Activated naive CD4-positive, alpha-beta T cell treated with anti-CD3 and anti-CD28 coated beads, Interleukin-2, amount 50 U/mL, for 72 hours (primary cell): ENCODE measurements at places on chromosomes 13 and 19.

DNA sequence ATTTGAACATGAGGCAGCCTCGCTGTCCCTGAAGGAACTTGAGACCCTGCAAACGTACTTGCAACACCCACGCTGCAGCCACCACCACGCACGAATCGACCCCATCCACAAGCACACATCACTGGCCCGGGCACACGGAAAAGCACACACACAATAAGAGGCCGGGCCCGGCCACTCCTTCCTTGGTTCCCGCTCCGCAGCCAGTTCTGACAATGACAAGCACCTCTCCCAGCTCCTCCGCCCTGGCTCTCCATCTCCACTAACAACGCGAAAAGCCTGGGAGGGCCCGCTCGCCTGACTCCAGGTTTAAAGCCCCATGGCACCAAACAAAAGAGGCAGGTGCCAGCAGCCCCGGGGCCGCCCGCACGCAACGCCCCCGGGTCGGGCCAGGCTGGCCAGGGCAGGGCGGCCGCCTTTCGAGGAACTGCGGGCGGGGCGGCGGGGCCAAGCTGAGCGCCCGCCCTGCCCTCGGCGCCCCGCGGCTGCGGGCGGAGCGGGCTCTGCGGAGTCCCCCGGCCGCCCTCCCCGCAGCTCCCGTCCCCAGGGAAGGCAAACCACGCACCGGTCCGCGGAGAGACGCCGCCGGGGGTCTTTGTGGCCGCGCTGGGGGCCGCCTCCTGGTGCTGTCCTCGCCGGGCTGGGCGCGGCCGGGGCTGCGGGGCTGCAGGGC is 495 bp downstream of the DCLK1 start:
- no peak for DNase-seq

GRCh38 chr13:50200569-50200968 is 185.3 kb downstream of the KCNRG start:
- no peak for DNase-seq

- no peak for DNase-seq
Measured at GRCh38 chr13:22235285-22235949, 564.5 kb downstream of the FGF9 start.

GRCh38 chr19:2270157-2270422 is 11.9 kb downstream of the PEAK3 start:
- no peak for DNase-seq

- DNase-seq: no peak
Measured at GRCh38 chr13:29568731-29569130, 26.8 kb downstream of the SLC7A1 start.

GRCh38 chr19:55153652-55154264 is 3.8 kb downstream of the TNNI3 start:
- no peak for DNase-seq

- DNase-seq: peak; percentile 21
Measured at GRCh38 chr13:35157143-35157755, 215.2 kb downstream of the NBEA start.

DNA sequence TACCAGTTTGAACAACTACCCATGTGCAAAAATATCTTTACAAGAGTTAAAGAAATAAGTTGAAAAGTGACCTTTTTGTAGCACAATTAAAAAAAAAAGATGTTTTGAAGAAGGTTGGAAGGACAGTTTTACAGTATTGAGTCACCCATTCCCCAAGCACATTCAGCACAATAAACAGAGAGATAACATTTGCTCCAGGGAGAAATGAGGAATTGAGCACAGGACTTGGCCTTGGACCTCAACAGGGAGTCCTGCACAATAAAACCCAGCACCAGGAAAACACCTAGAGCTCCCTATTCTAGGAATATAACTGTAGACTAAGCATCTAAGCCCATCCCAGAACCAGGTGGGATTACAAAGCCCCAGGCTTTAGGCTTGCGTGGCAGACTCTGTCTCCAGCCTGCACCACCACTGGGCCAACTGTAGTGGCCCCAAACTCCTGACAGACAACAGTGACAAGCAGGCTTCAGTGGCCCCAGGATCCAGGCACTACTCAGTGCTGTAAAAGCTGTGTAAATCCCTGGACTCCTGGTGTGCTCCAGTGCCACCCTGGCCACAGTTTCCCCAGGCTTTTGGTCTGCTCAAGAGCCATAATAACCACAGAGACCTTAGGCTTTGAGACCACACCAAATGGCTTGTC is 857.2 kb downstream of the SLITRK1 start:
- DNase-seq: no peak

DNA sequence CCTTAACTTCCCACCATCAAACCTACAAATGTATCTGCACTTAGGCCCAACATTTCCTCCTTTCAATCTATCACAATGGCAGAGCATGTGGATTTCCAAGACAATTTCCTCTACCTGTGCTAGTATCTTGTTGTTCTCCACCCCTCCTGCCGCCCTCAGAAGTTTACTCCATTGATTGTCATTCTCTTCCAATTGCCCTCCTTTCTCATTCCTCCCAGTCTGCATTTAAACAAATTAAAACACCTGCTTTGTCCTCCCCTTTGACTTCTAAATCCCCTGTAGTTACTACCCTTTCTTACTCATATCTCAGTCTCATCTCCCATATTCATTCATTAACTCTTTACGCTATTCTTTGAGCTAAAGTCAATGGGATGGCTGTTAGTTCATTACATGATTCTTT is 370.6 kb downstream of the DIAPH3 start:
- DNase-seq: no peak

DNA sequence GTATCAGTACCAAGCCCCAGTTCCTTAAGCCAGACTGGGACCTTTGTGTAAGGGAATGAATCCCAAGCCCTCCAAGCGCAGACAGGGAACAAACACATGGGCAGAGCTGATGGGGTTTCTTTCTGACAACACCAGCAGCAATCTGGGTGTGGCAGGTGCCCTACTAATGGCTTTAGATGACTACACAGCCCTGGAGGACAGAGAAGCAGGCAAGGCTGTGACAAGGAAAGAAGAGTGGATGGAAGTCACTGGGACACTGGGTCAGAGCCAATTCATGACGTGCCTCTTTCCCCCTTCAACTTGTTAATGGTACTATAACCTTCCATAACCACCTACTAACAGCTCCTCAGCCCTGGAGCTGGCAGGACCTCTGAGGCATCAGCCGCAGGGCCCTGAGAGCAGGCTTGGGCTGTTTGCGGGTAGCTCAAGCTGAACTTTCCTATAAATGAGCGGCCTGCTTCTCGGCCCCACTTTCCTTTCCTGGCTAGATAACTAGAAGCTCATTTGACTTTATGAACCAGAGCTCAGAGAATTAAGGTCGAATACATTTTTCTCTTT is 38.9 kb downstream of the RASL11A start:
- DNase-seq: no peak

DNA sequence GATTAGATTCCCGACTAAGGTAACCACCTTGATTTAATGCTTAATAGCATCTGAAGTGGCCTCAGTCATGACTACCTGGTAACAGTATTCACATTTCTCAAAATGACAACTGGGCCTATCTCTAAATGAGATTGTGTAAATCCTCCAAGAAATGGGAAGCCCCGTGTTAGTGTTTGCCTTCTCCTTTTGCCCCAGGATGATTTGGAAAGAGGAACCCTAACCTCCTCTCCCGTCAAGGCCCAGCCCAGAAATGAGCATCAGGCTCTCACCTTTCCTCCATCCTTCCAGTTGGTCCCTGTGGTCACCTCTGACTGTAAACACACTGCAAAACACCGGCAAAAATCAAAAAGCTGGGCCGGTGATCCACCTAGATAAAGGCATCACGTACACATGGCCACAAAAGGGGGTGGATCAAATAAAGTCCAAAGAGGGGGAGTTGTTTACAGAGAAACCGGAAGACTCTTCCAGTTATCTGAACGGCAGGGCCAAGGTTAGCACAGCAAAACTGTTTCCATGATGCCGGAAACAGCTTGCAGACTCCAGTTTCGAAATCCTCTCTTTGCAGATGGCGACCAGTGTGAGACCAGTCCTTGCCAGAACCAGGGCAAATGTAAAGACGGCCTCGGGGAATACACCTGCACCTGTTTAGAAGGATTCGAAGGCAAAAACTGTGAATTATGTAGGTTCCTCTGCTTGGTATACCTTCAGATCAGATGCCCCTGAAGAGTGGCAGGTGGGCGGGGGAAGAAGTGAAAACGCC is 16.4 kb downstream of the F10 start:
- no peak for DNase-seq

GRCh38 chr19:36182612-36183244 is 30.5 kb upstream of the COX7A1 start:
- DNase-seq: no peak

- no peak for DNase-seq
Measured at GRCh38 chr19:49930483-49931011, 1.2 kb upstream of the NUP62 start.

- no peak for DNase-seq
Measured at GRCh38 chr19:56119582-56119978, 1.5 kb downstream of the ZNF787 start.

- no peak for DNase-seq
Measured at GRCh38 chr13:108104736-108105135, 110.6 kb downstream of the LIG4 start.

DNA sequence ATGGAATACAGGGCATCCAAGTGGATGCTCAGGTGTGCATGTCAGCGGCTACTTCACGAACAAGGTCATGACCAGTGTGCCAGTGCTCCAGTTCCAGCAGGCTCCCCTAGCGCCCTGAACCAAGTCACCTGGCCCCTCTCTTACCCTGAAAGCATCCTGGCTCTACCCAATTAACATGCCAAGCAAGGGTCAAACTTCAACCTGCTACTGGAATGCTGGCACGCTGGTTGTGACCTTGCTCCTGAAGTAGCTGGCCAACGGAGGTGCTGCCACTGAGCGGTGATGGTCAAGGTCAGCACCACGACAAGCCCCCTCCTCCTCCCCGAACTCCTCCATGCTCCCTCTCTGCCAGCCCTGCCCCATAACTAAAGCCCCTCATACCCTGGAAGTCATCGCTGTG is 96.0 kb downstream of the CRYL1 start:
- DNase-seq: no peak

DNA sequence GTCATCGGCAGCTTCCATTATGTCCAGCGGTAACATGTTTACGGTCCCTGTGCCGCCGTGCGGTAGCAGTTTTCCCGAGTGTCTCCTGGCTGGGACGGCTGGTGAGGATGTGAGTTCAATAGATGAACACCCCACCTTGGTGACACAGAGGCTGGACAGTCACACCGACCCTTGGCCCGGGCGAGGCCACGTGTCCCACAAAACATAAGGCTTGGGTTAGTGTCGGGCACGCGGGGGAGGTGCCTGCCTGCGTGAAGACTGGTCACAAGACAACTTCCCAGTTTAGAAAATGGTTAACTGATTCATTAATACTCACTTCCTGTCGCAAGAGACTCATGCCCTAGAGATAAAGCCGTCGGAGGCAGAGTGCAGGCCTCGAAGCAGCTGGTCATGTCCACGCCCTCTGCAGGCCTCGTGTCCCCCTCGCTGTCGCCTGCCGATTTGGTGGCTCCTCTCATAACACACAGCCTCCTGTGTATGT is 17.2 kb downstream of the RASA3 start:
- DNase-seq: peak; percentile 57

DNA sequence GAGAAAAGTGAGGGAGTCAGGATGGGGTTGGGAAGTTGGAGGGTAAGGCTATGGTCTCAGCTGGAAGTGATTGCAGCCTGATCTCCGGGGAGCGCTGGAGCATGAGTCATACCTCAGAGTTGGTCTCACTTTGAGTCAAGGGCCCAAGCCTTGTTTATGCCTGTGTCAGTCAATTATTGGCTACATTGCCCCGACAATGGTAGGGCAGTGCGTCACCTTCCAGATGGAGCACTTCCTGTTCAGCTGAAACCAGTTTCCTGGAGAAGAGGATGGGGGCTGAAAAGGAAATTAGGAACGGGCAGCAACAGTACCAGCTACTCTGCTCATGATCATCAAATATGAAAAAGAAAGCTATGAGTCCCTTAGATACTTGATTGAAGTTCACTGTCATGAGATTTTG is 60.4 kb downstream of the ADGRE1 start:
- DNase-seq: peak; percentile 71

DNA sequence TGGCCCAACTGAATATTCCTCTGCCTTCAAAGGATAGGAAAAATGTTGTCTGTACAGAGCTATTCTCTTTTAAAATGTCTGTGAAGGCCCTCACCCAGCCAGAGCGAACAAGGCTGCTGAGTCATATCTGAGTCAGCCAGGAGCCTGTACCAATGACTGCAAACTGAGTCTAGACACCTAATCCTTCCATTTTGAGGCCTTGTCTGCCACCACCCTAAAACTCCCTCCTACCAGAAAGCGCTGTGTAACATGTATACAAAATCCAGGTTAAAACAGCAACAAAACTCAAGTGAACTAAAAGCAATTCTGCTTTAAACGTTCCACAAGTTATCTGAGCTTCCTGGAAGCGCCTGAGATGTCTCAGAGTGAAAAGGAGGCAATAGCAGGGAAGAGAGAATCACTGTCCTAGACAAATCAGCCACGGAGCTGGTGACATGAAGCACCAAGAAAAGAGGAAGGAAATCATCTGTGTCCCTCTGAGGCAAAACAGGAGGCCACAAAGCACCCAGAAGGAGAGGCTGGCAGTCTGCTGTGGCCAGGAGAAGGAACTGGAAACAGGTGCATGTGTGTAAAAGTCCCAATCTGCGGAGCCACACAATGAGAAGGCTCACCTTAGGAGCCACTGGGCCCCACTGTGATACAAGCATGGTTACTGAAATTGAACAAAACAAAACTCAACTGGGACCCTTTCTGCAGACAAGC is 10.2 kb downstream of the DHRS12 start:
- DNase-seq: no peak

GRCh38 chr13:24053519-24054251 is 106.8 kb upstream of the SPATA13 start:
- peak; percentile 60 for DNase-seq

DNA sequence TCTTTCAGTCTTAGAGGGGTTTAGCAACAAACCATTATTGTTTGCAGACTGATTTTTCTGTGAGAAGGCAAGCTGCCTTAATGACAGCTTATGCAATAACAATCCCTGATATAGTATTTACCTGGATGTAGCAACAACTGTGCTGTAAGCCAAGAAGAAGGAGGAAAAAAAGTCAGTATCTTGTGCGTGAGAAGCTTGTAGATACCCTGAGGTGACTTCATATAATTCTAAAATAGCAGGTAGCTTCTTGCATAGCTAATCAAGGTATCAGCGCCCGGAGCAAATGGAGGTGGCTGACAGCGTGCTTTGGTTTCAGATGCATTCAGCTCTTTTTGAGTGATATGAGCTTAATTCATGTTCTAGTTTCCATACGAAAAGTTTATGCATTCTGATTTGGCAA is 309.8 kb downstream of the KLF5 start:
- DNase-seq: no peak

GRCh38 chr13:34224877-34225276 is 406.9 kb downstream of the RFC3 start:
- DNase-seq: no peak
